ENCODE measurements at places on chromosomes 4 and X.

DNA sequence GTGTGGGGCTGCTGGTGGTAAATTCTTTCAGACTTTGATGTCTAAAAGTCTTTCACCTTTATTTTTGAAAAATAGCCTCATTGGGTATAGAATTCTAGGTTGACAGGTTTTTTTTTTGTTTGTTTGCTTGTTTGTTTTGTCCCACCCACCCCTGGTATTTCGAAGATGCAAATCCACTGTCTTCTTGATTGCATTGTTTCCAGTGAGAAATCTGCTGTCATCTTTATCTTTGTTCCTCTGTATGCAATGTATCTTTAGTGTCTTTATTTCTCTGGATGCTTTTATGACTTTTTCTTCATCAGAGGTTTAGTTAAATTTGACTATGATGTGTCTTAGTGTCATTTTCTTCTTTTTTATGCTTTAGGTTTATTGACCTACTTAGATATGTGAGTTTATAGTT, 21.3 kb upstream of the HCCS start:
- DNase-seq, result no peak

- DNase-seq, result no peak
Measured at GRCh38 chrX:71533516-71533850, 579 bp downstream of the OGT start.

DNA sequence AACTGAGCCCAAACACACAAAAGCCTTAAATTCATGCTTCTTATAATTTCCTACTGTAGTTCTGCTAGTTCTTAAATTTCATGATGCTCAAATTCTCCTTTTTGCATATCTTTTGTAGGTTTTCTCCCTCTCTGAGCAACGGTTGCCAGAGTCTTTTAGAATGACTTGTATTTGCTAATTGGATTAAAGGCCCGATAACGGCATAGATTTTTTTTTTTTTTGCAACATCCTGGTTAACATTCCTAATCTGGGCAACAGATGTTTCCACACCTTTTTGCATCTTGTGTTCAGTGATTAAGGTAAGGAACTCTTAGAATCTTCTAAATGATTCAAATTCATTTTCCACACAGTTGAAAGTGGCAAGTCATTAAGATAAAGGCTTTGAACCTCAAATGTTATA, 66.3 kb upstream of the ADGRG2 start:
- DNase-seq, result no peak

GRCh38 chr4:155587766-155588165, 78.9 kb upstream of the GUCY1A1 start:
- no peak for DNase-seq

- no peak for DNase-seq
Measured at GRCh38 chr4:81923140-81923539, 450.7 kb downstream of the HNRNPD start.

GRCh38 chrX:14448406-14448805, 80.9 kb upstream of the GLRA2 start:
- DNase-seq, result no peak

DNA sequence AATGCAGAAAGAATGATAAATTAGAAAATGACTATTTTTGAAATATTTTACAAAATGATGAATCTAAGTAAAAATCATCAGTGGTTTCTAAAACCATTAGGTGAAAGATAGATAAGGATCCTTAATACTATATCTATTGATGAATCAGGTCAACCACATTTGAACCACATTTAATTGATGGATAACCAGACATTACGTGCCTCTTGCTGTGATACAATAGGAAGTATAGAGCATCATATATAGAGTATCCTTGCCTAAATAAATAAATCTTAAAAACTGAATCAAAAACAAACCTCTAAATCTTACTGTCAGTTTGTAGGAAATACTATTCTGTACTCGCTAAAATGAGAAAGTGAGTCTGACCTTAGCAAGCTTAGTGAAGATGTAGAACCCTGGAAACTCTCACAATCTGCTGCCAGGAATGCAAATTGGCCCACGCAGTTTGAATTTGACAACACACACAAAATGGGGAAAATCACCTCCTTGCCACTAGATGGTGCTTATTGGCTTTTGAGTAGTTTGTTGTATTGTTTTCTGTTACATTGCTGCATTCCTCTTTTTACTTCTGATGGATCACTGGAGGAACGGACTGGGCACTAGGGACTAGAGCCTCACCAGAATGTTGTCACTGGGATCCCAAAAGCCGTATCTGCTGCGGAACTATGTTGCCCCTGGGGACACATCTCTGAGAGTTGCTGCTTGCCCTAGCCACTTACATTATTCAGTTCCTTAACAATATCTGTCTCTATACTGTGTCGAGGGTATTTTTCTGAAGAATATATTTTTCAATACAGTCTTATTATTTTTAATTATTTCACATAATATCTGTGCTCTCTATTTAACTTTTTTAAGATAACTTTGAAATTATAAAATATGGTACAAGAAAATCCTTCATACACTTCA, 25.4 kb upstream of the SLAIN2 start:
- DNase-seq, result no peak

GRCh38 chrX:96407501-96407900, 277.1 kb upstream of the DIAPH2 start:
- no peak for DNase-seq

DNA sequence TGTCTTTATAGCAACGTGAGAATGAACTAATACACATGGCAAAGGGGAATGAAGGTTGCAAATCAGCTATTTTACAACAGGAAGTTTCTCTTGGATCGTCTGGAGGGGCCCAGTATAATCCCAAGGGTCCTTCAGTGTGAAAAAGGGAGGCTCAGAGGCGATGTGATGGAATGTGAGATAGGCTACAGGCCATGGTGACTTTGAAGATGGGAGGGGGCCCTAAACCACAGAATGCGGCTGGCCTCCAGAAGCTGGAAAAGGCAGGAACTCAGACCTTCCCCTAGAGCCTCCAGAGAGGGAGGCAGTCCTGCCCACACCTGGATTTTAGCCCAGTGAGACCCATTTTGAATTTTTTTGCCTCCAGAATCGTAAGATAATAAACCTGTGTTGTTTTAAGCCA, 69.4 kb upstream of the PGM2 start:
- no peak for DNase-seq

- DNase-seq, result no peak
Measured at GRCh38 chr4:108361886-108362285, 193.2 kb upstream of the LEF1 start.

GRCh38 chrX:15946783-15947580, 92.4 kb upstream of the AP1S2 start:
- DNase-seq, result no peak

- no peak for DNase-seq
Measured at GRCh38 chr4:95018785-95019184, 261.0 kb downstream of the BMPR1B start.

- DNase-seq, result no peak
Measured at GRCh38 chrX:71612256-71612655, 6.1 kb downstream of the CXCR3 start.

- DNase-seq, result no peak
Measured at GRCh38 chr4:133891011-133891410, 310.6 kb downstream of the PABPC4L start.

DNA sequence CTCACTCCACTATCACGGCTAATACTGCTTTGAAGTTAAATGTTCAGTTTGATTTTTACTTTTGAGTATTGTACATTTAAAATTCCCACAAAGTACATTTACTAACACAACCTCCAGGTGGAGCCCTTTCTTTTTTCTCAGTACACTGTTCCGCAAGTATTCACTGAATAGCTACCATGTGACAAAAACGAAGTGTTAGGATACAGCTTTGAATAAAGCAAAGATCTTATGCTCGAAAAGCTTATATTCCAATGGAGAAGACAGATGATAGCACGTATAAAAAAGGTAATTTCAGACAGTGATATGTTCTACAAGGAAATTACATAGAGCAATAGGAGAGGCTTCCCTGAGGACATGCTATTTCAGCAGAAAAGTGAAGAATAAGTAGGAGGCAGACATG, 60.7 kb upstream of the ABCG2 start:
- no peak for DNase-seq

- no peak for DNase-seq
Measured at GRCh38 chr4:185412412-185412811, 13.4 kb downstream of the UFSP2 start.

All from T-helper 17 cell (primary cell).